Gastroesophageal sphincter (tissue), 4 donors: ENCODE measurements at places on chromosomes 7 and 10. TPM values are rescaled to one million over a fixed set of nuclear protein-coding genes. Genes with fewer than 3 reads are reported as not detected.

GRCh38 chr7:132072165-132072564 lies 504.1 kb downstream of the PLXNA4 start:
- no peak for ATAC-seq

DNA sequence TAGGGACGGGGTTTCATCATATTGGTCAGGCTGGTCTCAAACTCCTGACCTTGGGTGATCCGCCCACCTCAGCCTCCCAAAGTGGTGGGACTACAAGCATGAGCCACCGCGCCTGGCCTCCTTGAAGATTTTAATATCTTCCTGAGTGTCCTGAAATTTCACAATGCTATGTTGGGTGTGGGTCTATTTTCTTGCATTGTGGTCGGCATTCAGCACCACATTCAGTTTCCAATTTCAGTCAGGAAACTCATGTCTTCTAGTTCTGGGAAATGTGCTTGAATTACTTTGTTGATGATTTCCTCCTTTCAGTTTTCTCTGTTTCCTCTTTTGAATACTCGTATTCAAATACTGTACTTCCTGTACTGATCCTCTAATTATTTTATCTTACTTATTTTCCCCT lies 49.3 kb upstream of the IL6 start:
- ATAC-seq = no peak

- no peak for ATAC-seq
Observed at GRCh38 chr7:142175594-142175993, 64.1 kb downstream of the MGAM2 start.

DNA sequence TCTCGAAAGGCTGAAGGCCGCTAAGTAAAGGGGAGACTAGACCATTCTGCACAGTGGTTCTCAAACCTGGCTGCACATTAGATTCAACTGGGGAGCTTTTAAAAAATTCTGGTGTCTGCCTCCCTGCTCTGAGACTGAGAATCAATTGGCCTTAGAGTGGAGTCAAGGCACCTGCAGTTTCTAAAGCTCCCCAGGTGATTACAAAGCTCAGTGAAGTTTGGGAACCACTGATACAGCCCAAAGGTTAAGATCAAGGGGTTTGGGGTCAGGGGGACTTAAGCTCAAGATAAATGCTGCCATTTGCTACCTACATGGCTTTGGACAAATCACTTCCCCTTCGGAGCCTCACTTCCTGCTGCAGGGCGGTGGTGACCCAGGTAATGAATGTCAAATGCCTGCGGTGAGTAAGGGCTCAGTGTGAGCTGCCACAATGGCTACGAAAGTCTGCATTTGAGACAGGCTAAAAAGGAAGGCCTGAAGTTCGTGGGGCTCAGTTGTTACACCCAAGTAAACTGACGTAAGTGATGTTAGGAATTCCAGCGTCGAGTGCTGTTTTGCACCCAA lies 72.3 kb downstream of the TLL2 start:
- no peak for ATAC-seq

GRCh38 chr10:128300290-128300824 lies 174.1 kb upstream of the MKI67 start:
- ATAC-seq = no peak

DNA sequence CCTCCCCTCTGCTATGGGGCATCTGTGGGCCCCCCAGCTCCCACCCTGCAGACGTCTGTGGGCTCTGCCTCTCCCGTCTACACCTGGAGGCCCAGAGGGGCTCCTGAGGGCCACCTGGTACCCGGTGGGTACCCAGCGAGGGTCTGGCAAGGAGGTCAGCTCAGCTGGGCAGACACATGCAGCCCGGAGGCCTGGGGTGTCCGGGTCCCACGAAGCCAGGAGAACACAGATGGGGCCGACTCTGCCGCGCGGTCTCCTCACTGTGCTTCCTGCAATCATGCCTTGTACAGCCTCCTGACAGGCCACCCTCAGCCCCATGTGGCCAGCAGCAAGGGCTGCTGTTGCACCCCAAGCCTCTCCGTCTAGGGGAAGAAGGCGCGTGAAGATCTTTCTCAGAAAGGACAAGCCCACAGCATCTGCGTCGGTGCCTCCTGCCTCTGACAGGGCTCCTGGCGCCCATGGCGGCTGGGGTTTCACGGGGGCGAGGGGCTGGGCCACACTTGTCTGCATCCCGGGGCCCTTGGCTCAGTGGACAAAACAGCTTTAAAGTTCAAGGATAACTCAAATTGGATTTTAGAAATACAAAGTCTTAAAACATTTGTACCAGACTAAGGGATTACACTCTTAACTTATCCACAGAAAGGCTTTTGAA lies 391.3 kb downstream of the DNAJB6 start:
- ATAC-seq = no peak

DNA sequence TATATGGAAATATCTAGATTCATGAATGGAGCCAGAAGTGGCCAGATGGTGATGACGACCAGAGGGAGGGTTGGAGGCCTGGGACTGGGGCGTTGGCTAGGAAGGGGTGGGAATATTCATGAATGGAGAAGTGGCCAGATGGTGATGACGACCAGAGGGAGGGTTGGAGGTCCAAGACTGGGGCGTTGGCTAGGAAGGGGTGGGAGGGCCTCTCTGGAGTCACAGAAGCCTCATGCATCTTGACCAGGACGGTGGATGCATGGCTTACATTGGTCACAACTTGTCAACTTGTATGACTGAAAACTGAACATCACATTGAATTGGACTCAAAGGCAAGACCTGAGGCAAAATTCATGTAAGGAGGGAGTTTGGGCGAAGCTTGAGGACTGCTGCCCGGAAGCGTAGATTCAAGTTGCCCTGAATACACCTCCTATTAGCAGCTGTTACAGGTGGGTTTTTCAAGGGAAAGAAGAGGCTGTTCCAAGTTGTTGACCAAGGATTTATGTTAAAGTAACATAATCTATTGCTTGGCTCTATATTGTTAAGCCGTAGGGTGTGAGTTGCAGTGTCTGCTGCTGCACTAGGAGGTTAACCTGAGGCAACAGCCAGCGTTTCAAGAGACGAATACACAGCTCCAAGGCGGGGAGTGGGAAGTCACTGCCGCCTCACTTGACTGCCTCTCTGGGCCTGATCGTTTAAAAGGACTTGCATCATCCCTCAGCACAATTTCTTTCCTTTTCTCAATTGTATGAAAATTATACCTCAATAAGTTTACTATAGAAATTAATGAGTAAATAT lies 55.1 kb upstream of the FAM20C start:
- no peak for ATAC-seq

GRCh38 chr7:5170251-5170650 lies 19.8 kb upstream of the WIPI2 start:
- no peak for ATAC-seq

GRCh38 chr10:44195112-44196007 lies 189.5 kb downstream of the CXCL12 start:
- peak; percentile 65 for ATAC-seq

- ATAC-seq = no peak
Observed at GRCh38 chr10:14327527-14327926, 3.2 kb downstream of the FRMD4A start.

GRCh38 chr7:103993551-103993950 lies 4.1 kb upstream of the RELN start:
- no peak for ATAC-seq

DNA sequence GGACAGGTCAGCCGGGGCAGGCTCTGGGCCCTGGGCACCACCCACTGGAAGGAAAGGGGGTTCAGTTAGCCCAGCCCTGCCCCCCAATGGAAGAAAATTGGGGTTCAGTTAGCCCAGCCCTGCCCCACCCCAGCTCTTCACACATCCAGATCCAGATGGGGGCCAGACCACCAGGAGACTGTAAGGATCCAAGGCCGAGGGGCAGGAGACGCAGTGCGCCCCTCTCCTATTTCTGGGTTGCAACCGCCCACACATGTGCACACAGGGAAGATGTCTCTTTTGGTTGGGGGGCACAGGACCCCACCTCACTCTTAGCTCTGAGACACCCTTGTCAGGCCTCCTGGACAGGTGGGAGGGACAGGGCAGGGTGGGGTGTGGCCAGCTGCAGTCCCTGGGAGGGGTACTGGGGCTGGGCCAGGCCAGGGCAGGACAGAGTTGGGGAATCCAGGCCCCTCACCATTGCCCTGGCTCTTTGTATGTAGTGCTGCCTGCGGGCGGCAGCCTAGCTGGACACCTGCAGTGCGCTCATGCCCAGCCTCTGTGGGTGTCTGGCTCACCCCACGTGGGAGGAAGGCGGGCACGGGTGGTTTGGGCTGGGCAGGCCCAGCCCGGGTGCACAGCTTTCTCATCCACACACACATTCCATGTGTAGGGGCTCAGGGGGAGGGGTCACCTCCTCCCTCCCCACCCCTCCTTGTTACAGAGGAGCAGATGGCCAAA lies 141.2 kb downstream of the LHPP start:
- ATAC-seq = no peak

Gene RSPH10B
- total RNA-seq = not detected

Gene ZC3HAV1
- 21.8 TPM for total RNA-seq

Gene PARG
- total RNA-seq = 31.5 TPM

Gene METTL27
- 2.5 TPM for total RNA-seq

Gene NME8
- 2.8 TPM for total RNA-seq

Gene HABP2
- not detected for total RNA-seq

Gene FOXK1
- 31.1 TPM for total RNA-seq

Gene GJD4
- total RNA-seq = not detected

Gene NSUN5
- 20.2 TPM for total RNA-seq
